ENCODE measurements at places on chromosomes 16 and 17.
A peak's percentile ranks its signal among the peaks of the same experiment; 100 is the strongest.

GRCh38 chr17:67994817-67995569, 1.3 kb downstream of the C17orf58 start:
- no peak for DNase-seq

DNA sequence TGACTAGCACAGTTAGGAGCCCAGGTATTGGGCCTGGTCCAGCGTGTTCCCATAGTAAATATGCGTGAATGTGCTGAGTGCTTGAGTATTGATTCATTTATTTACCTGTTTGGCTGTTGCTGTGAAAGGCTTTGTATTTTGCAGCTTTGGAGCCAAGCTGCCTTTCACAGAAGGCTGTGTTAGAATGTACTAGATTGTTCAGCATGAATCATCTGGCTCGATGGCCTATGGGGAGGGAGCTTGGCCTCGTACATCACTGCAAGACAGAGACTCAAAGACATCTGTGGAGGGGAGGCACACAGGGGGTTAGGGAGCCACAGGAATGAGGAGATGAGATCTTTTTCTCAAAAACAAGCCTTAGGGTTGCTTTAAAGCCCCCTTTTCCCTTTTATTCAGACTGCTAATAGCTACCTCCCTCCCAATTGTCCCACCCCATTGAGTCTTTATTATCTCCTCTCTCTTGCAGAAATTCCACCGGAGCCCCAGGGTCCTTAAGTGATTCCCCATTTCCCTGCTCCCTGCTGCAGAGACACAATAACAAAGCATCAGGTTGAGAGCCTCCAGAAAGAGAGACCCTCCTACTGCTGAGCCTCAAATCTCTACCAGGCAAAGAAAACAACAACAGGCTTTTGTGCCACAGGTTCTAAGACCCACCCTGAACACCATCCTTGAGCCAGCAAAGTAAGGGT, 307.2 kb downstream of the ABCC12 start:
- DNase-seq, result no peak

DNA sequence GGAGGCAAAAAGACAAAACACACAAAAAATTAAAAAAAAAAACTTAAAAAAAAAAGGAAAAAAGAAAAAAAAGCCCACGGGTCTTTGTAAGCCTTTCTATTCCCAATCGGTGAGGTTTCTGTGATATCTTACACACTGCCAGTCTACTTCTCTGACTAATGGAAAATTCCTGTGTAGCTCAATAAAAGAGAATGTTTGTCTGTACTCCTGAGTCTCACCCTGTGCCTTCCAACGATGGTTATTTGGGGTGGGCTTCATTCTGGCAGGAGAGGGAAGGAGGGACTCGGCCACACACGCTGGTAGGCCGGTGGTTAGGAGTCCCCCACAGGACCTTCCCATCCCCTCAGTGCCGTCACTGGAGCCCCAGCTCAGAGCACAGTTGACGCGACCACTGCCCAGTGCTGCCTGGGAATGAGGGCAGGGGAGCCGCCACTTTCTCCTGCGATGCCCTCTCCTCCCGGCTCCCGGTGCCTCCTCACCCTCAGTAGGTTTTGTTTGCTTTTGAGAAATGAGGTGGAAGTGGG, 68.0 kb downstream of the AMFR start:
- no peak for DNase-seq

DNA sequence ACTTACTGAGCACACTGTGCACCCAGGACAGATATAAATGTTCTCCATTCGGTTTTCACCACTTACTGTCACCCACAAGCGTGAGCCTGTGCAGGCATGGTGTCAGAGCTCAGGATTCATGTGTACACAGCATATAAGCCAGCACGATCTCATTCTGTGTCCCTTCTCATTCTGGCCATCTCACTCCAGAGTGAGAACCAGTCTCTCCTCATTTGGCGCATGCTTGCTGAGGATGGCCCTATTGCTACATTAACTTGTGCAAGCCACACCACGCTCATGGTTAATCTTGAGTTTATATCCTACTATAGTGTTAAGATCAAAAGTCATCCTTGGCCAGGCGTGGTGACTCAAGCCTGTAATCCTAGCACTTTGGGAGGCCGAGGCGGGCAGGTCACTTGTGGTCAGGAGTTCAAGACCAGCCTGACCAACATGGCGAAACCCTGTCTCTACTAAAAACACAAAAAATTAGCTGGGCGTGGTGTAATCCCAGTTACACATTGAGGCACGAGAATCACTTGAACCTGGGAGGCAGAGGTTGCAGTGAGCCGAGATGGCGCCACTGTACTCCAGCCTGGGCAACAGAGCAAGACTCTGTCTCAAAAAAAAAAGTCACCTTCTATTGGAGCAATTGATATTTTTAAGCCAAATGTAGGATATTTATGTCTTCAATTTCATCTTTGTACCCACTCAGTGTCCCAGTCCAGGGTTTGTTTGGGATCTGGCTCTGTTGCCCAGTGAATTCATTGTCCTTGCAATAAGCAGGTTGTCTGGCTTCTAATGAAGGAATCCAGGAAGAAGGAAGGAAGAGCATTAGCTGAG, 20.9 kb downstream of the SOCS1 start:
- no peak for DNase-seq

DNA sequence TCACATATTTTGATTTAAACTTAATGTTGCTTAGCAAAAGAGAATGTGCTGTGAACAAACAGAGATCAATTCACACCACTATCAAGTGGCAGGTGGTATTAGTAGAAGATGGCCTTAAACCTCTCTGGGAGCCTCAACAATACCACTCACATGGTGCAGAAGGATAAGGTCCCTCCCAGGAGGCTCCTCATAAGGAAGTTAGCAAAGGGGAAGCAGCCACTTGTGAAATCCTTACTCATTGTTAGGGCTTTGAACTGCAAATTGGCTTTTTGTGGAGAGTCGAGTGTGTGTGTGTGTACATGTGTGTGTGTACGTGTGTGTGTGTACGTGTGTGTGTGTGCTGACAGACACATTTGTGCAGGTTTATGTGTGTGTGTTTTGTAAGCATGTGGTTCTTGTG, 48.9 kb upstream of the ASIC2 start:
- DNase-seq, result no peak

GRCh38 chr16:12097523-12098428, 121.2 kb downstream of the SNX29 start:
- no peak for DNase-seq

- DNase-seq, result no peak
These were observed 1540.3 kb downstream of the CDH11 start for GRCh38 chr16:63581570-63581969.

DNA sequence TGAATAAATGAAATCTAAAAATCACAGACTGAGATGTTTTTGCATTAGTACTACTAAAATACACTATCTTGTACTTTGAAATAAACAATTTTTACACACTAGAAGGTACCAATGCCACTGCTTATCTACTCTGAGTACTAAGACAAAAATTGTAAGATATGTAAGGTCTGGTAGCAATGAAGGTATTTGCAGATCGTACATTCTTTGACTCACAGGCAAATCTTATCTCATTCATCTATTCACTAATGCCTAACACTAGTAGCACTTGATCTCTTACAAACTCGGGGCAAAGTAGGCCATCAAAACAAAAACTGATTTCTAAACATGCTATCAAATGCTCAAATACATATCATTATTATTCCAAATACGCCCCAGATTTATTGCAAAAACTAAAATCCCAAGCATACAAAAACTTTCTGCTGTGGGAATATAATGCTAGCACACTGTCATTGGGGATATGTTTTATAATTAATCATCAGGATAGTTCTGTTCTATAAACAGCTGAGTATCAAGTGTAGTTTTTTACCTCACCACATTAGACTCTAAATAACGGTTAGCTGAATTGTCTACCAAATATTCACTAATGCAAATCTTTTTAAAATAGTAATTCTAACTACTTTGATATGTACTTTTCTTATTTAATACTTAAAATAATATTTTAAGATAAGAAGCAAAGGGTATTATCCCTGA, 68.0 kb downstream of the MED13 start:
- DNase-seq, result no peak

GRCh38 chr17:28749516-28750177, 5.8 kb downstream of the TRAF4 start:
- DNase-seq, result no peak

- no peak for DNase-seq
These were observed 6.8 kb upstream of the RASD1 start for GRCh38 chr17:17502741-17503565.

- DNase-seq, result no peak
These were observed 699 bp upstream of the PVALEF start for GRCh38 chr17:81164371-81165245.

DNA sequence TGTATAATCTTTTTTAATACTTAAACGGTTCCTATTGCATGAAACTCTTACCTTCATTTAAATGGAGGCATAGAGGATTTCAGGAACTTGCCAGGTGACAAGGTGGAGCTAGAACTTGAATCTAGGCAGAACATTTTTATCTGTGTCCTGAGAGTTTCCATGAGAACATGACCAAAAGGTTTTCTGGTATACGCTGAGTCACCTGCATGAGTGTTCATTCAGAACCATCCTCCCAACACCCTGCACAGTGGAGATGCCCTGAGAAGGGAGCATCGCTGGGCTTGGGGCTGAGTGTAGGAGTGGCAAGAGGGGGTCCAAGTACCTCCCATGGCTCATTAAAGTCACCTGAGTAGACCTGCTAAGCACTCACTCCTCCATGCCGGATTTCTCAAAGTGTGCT, 169.7 kb upstream of the CACNG5 start:
- DNase-seq, result no peak

DNA sequence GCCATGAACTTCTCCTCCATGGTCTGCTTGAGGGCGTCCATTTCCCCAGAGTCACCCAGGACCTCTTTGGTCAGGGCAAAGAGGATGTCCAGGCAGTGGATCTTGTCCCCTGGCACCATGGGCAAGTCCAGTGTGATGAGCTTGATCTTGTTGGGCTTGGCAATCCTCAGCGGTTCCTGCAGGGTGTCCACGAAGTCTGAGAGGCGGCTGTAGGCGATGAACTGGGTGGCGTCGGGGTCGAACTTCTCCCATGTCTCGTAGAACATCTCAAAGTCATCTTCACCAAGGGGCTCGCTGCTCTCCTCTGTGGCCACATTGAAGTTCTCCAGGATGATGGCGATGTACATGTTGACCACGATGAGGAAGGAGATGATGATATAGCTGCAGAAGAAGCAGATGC, 9.0 kb upstream of the CD79B start:
- DNase-seq, result no peak

DNA sequence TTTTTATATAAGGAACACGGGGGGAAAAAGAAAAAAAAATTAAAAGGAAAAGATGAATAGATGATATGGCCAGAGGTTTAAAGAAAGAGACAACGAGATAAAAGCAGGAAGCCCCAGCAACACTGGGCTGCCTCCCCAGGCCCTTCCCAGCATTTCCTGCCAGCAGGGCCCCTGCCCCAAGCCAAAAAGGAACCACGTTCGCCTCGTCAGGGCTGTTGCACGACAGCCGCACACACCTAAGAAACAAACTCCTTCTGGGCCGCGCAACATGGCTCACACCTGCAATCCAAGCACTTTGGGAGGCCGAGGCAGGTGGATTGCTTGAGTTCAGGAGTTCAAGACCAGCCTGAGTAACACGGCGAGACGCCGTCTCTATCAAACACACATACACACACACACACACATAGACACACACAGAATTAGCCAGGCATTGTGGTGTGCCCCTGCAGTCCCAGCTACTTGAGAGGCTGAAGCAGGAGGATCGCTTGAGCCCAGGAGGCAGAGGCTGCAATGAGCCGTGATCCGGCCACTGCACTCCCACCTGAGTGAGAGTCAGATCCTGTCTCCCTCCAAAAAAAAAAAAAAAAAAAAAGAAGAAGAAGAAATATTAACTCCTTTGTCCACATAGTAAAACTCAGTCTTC, 83.0 kb downstream of the ANKRD11 start:
- DNase-seq, result no peak

- no peak for DNase-seq
These were observed 34.7 kb downstream of the SOCS3 start for GRCh38 chr17:78325076-78325687.

- no peak for DNase-seq
These were observed 21.1 kb downstream of the IL4R start for GRCh38 chr16:27334838-27335237.

DNA sequence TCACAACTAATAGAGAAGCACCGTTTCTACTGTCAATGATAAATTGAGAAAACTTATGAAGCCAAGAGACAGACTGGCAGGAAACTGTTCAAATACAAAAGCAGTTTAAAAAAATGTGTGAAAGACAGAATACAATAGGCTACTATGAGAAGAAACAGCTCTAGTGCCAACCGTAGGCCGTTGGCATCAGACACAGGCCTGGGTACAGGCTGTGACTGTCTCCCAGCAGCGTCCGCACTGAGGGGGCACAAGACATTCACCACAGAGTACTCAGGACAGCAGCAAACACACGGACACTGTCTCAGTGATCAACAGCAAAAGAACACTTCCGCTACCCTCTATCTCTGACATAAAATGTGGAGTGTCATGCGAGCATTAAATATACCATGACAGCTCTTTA, 7.8 kb upstream of the C1QBP start:
- no peak for DNase-seq

GRCh38 chr17:8151120-8151640, 1.0 kb downstream of the PER1 start:
- DNase-seq, result peak; percentile 83

DNA sequence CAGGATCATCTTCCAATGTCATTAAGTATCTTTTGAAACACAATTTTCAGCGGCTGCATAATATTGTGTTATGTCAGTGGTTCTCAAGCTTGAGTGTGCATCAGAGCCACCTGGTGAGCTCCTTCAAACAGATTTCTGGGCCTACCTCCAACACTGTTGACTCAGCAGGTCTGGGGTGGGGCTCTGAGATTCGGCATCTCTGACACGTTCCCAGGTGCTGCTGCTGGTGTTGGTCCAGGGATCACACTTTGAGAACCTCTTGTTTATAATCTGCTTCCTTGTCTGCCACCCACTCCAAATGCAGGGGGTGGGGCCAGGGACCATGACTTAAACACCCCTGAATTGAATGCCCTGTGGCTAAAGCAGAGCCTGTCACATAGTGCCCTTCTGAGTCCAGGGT, 73.8 kb upstream of the HNF1B start:
- no peak for DNase-seq

GRCh38 chr17:73069164-73069770, 23.2 kb downstream of the SLC39A11 start:
- no peak for DNase-seq

DNA sequence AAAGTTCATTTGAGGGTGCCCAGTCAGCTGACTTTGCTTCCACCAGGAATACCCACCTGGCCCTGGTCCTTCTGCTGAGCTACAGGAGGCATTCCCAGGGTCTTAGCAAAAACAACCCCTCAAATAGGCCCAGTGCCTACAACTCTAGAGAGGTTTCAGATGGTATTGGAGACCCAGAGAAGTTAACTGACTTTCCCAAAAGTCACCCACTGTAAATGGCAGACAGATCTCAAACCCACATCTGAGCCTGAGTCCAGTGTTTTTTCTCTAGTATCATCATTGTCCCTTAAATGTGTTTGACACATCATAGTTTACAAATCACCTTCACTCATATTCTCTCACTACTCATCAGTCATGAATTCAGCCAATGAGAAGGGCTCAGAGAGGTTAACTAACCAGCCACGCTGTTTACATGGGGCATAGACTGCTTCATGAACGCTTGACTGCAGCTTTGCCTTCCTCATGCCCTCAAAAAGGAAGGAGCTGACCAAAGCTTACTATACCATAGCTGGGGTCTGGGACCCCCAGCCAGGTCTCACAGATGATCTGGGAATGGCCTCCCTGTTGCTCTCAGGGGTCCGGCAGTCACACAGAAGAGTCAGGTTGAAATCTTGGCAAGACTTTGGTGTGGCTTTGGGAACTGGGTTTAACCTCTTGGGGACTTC, 3.7 kb downstream of the PHOSPHO1 start:
- DNase-seq, result no peak
